ENCODE measurements at places on chromosomes 11 and 22.

- no peak for DNase-seq
Measured at GRCh38 chr22:33720166-33720878, 200.0 kb downstream of the LARGE1 start.

DNA sequence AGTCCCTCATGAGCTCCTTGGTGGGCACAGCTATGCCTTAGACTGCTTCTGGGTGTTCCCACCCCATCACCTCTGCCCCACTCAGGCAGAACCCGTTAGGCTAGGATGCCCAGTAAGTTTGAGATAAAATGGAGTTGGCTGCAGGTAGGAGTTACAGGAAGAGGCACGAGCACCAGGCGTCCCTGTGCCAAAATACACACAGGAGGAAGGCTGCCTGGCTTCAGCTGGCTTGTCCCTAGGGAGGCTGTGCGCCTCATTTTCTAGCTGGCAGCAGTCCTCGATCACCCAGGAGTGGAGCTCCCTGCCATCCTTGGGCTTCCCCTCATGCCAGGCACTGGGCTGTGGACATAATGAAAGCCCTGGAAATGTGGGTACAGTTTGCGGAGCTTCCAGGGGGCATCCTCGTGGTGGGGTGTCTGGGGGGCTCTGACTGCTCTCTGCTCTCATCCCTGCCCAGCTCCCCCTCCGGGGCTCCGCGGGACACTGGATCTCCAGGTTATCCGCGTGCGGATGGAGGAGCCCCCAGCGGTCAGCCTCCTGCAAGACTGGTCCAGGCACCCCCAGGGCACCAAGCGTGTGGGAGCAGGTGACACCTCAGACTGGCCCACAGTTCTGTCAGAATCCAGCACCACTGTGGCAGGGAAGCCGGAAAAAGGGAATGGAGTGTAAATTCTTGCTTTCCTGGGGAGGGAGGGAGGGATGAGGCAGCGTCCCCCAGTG is 12.3 kb upstream of the MARK2 start:
- no peak for DNase-seq

DNA sequence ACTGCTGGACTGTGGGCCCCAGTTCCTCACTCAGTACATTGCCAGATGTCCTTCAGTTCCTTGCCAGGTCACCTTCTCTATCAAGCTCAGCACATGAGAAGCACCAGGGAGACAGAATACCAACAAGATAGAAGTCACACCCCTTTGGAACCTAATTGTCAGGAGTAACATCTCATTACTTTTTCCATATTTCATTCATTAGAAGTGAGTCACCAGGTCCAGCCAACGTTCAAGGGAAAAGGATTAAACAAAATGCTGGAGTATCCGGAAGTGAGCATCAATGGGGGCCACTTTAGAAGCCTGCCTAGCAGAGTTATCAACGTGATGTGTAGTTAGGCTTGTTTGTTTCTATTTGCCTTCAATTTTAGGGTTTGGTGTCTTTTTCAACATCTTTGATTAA is 569.3 kb downstream of the MIAT start:
- no peak for DNase-seq

- DNase-seq = no peak
Measured at GRCh38 chr11:77501758-77502157, 27.9 kb upstream of the PAK1 start.

DNA sequence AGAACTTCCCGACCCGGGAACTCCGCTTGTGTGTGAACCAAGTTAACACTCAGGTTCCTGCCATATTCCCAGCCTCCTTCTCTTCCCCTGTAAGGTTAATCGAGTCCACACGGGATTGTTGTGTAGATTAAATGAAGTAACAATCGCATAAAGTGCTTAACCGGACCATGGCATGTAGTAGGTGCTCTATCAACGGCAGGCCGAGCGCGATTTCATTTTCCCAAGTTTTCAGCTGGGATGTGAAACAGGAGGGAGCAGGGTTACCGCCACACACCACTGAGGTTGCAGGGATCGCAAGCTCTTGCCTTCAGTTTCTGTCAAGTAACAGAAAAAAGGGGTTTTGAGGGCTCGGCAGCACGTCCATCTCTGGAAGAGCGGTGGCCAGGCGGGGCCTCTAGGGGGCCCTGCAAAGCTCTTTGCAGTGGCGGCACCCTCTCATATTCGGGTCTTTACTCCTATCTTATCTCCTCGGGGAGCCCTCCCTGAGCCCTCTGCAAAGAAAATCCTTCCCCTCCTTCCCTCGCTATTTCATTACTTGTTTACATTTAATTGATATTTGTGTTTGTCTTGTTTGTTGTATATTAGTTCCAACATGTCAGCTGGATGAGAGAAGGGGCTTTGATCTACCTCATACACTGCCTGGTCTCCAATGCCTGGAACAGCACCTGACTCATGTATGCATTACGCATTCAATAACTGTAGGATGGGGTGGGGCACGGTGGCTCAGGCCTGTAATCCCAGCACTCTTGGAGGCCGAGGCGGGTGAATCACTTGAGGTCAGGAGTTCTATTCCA is 816 bp upstream of the PLEKHA7 start:
- DNase-seq = no peak

GRCh38 chr22:19810381-19811201 is 44.1 kb downstream of the GNB1L start:
- no peak for DNase-seq

- no peak for DNase-seq
Measured at GRCh38 chr22:29581799-29582198, 886 bp upstream of the NIPSNAP1 start.

- DNase-seq = no peak
Measured at GRCh38 chr11:93603225-93604007, 58.1 kb upstream of the CEP295 start.

- no peak for DNase-seq
Measured at GRCh38 chr11:67435727-67436458, 1.6 kb downstream of the PTPRCAP start.

GRCh38 chr22:31937341-31937740 is 7.0 kb upstream of the YWHAH start:
- peak; percentile 73 for DNase-seq

- DNase-seq = peak; percentile 89
Measured at GRCh38 chr22:30447656-30448055, 22.1 kb downstream of the MTFP1 start.

GRCh38 chr11:43928721-43929120 is 13.7 kb upstream of the C11orf96 start:
- no peak for DNase-seq

GRCh38 chr11:7014118-7014517 is 6.0 kb downstream of the ZNF214 start:
- no peak for DNase-seq

GRCh38 chr11:561148-562003 is 606 bp downstream of the RASSF7 start:
- peak; percentile 37 for DNase-seq

- no peak for DNase-seq
Measured at GRCh38 chr11:98561252-98561651, 459.5 kb upstream of the CNTN5 start.

- no peak for DNase-seq
Measured at GRCh38 chr11:78787696-78788095, 213.0 kb upstream of the NARS2 start.

DNA sequence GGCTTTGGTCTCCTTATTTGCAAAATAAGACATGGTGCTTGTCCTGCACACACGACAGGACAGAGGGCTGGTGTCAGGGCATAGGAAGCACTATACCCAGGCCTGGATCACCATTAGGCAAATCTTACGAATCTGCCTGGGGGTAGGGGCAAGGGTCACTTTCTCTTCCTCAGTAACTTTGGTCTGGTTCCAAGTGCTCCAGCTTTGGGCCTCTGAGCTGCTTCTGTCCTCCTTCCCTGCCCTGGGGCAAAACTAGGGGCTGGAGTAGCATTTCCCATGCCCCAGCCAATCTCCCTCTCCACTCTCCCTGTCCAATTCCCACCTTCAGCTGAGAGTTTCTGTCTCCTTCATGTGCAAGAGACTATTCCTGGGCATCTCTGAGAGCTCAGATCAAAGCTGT is 123.7 kb upstream of the NECTIN1 start:
- DNase-seq = no peak

DNA sequence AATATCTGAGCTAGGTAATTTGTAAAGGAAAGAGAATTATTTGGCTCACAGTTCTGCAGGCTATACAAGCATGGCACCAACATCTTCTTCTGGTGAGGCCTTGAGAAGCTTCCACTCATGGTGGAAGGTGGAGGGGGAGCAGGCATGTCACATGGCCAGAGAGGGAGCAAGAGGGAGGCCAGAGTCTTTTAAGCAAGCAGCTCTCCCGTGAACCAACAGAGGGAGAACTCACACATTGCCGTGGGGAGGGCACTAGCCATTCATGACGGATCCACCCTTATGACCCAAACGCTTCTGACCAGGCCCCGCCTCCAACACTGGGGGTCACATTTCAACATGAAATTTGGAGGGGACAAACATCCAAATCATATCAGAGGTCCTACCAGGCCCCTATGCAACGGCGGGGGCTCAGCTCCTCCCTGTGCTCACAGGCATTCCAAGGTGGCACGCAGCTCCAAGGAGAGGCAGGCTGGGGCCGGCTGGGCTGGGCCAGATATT is 4.6 kb downstream of the C11orf96 start:
- peak; percentile 6 for DNase-seq

- no peak for DNase-seq
Measured at GRCh38 chr11:119764108-119764868, 35.3 kb upstream of the NECTIN1 start.

GRCh38 chr11:15687342-15687741 is 572.6 kb downstream of the INSC start:
- DNase-seq = no peak

DNA sequence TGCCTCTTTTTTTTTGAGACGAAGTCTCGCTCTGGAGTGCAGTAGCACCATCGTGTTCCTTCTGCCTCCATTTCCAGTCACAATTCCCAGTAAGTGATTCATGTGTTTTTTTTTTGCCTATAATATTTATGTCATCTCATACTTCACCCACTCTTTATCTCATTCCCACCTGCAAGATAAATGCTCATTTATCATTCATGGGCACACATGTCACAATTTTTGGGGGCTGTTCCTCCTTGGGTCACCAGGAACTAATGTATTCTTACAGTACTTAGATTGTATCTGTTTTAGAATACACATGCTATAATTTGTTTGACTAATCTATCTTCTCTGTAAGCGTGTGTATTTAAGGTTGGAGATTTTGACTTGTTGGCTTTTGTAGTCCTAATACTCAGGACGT is 222.7 kb downstream of the SWAP70 start:
- no peak for DNase-seq

DNA sequence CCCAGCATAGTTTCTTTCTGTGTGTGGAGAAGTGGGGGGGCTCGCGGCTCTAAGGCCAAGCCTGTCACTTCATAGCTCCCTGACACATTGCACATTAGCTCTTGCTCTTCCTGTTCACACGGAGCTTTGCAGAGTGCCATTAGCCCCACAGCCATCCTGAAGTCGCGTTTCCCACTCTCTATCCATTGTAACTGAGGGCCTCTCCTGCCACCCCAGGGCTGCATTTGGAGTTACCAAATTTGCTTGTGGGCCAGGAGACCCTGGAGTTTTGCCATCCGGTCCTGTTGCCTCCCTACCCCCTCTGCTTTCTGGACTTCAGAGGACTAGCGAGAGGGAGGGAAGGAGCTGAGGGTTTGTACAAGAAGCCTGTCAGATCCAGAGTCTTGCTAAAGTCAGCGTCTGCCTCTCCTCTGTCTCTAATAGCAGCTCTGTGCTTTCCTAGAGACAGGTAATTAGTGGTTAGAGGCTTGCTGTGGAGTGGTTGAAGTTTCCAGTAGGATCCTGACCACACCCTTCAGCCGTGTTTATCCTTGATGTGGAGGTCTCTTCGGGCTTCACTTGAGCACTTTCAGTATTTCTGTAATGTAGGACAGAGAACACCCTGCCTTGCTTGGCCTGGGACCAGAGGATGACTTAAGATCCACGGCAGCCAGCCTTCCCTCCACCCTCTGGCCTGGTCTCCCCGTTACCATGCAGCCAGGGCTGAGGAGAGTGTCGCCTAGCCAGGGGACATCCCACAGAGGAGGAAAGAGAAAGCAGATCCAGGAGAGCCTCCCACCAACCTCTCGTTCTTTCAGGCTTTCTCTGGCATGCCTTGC is 14.1 kb downstream of the DCPS start:
- no peak for DNase-seq

GRCh38 chr11:101323997-101324396 is 194.4 kb upstream of the PGR start:
- no peak for DNase-seq

GRCh38 chr11:104819107-104819506 is 79.2 kb downstream of the CASP12 start:
- DNase-seq = no peak

DNA sequence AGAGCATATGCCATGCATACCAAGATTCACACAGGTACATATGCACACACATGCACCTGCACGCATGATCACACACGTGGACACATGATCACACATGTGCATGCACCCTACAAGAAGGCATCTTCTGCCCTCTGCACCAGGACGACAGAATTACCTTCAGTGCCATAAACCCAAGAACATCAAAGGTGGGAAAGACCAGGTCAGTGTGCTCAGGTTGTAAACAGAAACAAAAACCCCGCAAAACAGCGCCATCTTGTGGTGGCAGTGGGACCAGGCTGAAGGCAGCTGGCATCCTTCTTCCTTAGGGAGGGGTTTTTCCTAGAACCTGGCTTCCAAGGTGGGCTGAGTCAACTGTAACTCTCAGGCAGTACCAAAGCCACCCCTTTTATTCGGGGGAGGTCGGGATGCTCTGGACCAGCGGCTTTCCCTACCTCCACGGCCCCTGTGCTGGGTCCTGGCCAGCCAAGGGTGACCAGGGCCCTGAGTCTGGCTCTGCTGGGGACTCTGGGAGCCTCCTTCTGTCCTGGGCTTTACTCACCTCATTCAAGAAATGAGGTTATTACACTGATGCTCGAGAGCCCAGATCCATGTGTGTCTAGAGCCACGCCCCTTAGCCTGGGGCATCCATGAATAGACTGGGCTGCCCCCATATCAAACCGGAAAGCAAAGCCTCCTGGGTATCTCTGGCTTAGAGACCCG is 69.4 kb upstream of the FGF3 start:
- peak; percentile 69 for DNase-seq

GRCh38 chr11:134052395-134052987 is 16.4 kb upstream of the JAM3 start:
- DNase-seq = no peak

DNA sequence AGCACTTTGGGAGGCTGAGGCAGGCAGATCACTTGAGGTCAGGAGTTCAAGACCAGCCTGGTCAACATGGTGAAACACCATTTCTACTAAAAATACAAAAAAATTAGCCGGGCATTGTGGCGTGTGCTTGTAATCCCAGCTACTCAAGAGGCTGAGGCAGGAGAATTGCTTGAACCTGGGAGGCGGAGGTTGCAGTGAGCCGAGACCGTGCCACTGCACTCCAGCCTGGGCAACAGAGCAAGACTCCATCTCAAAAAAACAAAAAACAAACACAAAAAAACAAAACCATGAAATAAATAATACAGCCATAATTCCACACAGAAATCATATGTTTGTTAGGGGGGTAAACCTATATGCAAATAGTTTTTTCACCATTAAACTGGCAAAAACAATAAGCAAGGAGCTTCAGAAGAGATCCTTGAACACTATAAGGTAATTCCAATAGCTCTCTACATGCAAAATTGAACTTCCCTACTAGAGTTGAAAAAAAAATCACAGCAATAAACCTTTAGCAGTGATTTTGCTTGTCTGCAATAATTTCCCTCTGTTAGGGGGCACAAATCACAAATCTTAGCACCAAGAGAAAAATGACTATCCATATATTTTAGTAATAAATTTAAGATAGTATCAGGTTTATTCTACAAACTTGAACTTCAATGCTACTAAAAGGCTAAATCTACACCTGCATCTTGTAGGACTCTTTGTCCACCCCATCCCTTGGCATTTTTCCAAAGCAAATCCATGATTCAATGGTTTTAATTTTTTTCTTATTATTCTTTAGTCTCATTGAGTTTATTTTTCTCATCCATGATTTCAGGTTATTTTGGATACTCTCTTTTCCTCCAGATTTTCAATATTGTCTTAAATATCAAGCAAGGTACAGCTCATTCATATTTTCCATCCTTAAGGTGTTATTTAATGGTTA is 3.9 kb downstream of the CSTF3 start:
- no peak for DNase-seq

All from hematopoietic multipotent progenitor cell treated with erythropoietin and hydrocortisone succinate and interleukin-3 and kit ligand, for 15 days (in vitro differentiated cells).